T-helper 2 cell (primary cell): ENCODE measurements at places on chromosomes 2 and 18.

GRCh38 chr2:6025391-6025790, 333.2 kb downstream of the SOX11 start:
- no peak for DNase-seq

GRCh38 chr18:74803769-74804168, 206.1 kb downstream of the ZNF407 start:
- DNase-seq, result no peak

DNA sequence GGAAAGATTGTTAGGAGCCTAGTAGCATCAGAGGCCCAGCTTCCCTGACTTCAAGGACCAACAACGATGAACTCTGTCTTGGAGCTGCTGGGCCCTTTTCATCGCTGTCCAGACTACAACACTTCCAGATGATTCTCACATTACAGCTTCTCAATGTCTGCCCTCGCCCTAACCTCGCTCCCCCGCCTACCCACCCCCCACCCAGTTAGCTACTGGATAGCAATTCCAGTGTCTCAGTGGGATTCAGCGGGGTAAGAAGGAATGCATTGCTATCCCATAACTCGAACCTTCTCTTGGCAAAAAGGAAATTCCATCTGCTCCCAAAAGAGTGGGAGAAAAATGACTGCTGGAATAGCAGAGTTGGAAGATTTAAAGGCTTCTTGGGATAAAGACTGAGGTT, 65.0 kb downstream of the RPL37A start:
- no peak for DNase-seq

DNA sequence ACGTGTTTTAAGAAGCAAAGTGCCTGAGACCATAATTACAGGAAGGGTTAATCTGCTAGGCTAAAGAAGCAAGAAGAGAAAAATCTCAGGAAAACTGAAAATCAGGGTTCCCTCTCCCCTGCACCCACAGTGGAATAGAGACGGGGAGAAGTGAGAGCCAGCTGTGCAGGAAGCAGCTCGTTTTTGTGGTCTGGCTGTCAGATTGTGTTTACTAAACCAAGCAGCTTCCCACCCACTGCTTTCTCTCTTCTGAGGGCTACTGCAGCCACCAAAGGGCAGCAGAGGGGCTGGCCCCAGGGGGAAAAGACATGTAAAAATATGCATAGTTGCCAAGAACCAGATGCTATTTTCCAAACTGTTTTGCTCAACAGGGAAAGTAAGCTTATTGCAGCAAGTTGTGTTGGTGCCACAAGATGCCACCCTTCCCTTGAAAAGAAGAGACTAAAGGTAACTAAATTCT, 72.6 kb upstream of the THUMPD2 start:
- DNase-seq, result no peak

- no peak for DNase-seq
These were observed 255.1 kb upstream of the LINC00305 start for GRCh38 chr18:64403784-64404503.

GRCh38 chr18:28514699-28515098, 337.8 kb upstream of the CDH2 start:
- no peak for DNase-seq

DNA sequence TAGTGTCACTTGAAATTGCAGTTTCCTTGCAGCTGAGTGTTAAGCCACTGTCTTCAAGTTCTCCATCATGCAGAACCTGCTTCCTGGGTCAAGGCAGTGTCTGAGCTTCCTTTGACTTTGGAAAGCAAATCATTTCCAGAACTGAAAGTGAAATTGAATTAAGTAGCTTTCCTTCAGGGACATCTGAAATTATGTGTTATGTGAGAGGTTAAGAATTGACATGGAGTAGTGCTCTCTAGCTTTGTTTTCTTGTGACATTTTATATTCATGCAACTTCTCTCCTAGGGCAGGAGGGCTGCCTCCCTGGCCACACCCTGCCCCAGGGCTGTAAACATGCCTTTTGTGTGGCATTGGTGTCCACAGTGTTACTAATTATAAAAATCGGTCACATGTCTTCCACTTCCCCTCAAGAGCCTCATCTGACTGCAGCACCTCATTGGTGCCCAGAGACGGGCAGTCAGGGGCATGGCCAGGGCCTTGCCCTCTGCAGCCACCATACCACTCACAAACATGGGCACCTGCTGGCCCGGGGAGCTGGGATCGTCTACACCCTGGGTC, 14.4 kb downstream of the RAB12 start:
- no peak for DNase-seq

- no peak for DNase-seq
These were observed 145.0 kb downstream of the DAW1 start for GRCh38 chr2:228016402-228016801.

DNA sequence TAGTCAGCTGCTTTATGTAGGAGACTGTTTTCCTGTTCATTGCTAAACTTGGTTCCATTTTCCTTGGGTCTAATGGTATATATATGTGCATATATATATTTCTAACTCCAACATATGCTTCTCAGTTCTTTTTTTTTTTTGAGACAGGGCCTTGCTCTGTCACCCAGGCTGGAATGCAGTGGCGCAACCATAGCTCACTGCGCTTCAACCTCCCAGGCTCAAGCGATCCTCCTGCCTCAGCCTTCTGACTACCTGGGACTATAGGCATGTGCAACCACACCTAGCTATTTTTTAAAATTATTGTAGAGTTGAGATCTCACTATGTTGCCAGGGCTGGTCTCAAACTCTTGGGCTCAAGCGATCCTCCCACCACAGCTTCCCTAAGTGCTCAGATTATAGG, 22.1 kb downstream of the STPG4 start:
- no peak for DNase-seq

GRCh38 chr18:35513181-35513936, 15.6 kb upstream of the INO80C start:
- no peak for DNase-seq

DNA sequence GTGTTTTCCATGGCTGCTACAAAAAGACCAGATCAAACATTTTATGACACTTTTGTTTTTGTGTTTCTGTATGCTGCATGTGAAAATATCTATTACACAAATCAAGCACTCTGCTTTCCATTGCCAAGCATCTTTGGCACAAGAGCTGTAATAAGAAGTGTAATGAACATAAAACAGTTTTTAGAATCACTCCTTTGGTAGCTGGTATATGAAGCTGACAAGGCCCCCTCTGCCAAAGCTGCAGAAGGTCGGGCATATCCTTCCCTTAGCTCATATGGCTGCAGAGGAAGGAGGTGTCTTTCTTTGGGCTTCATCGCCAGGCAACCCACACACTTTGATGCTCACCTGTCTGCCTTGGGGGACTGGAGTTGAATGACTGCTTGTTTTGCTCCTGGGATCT, 175.4 kb downstream of the TMEM247 start:
- no peak for DNase-seq

- DNase-seq, result no peak
These were observed 69.6 kb upstream of the CREB1 start for GRCh38 chr2:207459990-207460757.

GRCh38 chr2:175441181-175441761, 259.8 kb upstream of the ATP5MC3 start:
- no peak for DNase-seq

GRCh38 chr18:23591011-23591410, 4.7 kb upstream of the NPC1 start:
- no peak for DNase-seq

- no peak for DNase-seq
These were observed 63.9 kb upstream of the TTC39C start for GRCh38 chr18:23950644-23951043.

- no peak for DNase-seq
These were observed 1652.3 kb upstream of the SLC39A10 start for GRCh38 chr2:194004590-194005206.

GRCh38 chr2:173657996-173658717, 303.5 kb downstream of the CDCA7 start:
- no peak for DNase-seq

DNA sequence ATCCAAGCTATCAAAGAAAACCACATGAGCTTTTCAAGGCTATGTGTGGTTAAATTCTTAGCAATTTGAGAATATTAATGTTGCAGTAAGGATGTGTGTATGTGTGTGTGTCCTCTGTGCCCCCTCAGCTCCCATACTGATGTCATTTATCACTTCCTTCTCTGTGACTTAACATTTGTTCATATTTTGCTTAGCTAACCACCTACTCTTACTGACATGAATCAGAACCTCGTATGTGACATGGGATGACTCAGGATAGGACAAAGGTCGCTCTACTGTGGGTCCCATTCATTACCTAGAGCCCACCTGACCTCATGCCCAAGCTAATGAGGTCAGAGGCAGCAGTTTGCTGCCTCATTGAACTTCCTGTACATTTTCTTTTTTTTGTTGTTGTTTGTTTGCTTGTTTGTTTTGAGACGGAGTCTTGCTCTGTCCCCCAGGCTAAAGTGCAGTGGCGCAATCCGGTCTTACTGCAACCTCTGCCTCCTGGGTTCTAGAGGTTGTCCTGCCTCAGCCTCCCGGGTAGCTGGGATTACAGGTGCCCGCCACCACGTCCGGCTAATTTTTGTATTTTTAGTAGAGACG, 36.3 kb downstream of the MOGAT1 start:
- DNase-seq, result no peak

- DNase-seq, result no peak
These were observed 132.7 kb downstream of the EVA1A start for GRCh38 chr2:75428060-75428459.

GRCh38 chr2:168583710-168584521, 127.8 kb downstream of the CERS6 start:
- DNase-seq, result no peak

- no peak for DNase-seq
These were observed 161.9 kb upstream of the SKOR2 start for GRCh38 chr18:47413327-47413726.

GRCh38 chr2:9818097-9818496, 25.2 kb upstream of the TAF1B start:
- DNase-seq, result no peak

DNA sequence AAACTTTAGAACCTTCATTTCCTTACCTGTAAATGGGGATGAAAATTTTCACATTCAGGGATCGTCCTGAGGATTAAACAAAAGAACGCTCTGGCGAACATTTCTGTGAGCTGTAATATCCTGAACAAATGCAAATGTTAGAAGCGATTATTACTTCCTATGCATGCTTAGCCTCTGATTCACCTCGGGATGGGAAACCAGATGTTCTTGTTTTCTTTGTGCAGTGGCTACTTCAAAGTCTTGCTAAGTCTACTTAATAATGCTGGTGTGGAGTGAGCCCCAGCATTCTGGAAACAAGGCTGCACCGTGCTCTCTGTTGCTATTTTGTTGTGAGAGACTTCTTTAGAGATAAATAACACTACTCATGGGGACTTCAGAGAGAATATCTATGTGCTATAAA, 119.1 kb upstream of the PELI1 start:
- no peak for DNase-seq

- DNase-seq, result no peak
These were observed 61.0 kb upstream of the SLC25A52 start for GRCh38 chr18:31821545-31822171.

- no peak for DNase-seq
These were observed 41.5 kb upstream of the EPC2 start for GRCh38 chr2:148602885-148603561.

GRCh38 chr2:164558450-164558849, 62.8 kb downstream of the GRB14 start:
- DNase-seq, result no peak

DNA sequence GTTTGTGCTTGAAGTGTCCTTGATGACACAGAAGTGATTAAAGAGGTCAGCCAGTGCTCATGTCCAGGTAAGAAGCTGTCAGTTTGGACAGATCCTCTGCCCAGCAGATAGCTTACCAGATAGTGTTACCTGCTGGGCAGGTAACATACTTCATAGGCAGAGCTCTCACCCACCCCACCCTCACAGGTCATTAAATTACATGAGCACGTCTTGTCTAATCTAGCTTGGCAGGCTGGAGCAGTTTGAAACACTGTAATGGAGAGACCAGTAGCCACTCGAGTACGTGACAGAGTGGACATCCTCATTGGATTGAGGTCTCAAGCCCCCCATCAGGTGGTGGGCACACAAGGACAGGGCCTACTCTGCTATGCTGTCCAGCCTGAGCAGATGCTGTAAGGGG, 27.1 kb downstream of the TTC32 start:
- no peak for DNase-seq

DNA sequence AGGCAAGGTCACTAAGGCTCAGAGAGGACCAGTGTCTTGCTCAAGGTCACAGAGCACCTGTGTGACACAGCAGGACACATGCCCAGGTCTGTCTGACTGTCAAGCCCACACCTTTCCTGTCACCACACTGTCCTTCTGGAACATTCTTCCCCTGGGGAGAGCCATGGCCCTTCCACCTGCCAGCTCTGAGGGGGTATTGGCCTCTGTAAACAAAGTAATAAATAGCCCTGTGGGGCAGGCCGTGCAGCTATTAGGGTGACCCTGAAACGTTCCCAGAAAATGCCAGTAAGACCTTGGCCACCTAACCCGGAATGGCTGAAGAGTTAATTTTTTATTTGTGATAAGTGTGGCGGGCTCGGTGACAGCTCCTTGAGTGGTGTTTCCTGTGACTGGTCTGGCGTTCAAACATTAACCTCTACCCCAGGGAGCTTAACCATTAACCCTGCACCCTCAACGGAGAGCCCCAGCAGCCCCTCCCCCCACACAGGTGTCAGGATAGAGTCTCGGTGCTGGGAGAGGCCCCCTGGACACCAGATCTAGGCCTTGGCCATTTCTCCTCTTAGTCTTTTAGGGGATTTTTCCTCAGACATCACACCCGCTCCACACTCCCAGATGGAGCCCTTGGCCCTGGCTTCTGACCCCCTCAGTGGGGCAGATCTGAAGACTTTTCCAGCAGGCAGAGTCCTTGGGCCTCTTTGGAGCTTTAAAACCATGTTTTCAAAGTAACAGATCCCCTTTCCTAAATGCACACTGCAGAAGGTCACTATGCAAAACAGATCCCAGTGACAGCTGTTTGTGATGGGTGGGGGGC, 36.6 kb downstream of the SCTR start:
- no peak for DNase-seq

DNA sequence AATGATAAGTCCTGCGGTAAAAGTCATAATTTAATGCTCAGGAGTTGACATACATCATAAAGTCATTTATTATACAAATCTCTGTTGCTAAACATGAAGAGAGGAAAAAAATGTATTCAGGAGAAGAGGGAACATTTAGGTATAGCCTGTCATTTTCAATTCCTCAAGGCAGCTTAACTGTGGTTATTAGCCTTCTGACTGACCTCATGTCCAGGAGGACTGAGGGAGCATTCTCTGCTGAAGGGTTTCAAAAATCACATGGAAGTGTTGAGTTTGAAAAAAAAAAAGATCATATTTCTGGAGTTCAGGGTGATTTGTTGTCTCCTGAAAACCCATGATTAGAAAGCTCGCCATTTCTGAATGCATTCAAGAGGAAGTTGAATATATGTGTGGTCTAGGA, 1371.1 kb upstream of the LRRTM1 start:
- DNase-seq, result no peak

GRCh38 chr2:171081649-171082111, 79.0 kb downstream of the TLK1 start:
- DNase-seq, result no peak
